ENCODE measurements at places on chromosomes 5 and 9. TPM values are rescaled to one million over a fixed set of nuclear protein-coding genes. Genes with fewer than 3 reads are reported as not detected.

Gene FGF18
- not detected for total RNA-seq

Gene SLC34A1
- total RNA-seq = 0.63 TPM

DNA sequence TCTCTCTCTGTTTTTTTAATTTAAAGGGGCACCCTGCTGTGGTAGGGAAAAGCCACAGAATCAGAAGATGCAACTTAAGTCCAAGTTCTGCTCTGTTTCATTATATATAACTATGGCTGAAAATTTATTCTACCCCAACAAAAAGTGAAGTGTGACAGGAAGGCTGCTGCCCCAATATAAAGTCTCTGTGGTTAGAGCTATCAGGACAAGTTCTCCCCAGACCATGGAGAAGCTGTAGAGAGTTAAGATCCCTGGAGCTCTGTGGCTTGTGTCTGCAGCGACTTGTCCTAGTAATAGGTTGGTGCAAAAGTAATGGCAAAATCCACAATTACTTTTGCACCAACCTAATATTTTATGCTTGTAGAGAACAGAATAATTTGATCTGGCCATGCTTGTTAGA, 250.9 kb downstream of the PSAT1 start:
- DNase-seq = no peak

GRCh38 chr5:151413800-151414199, 33.6 kb upstream of the SLC36A1 start:
- no peak for DNase-seq

DNA sequence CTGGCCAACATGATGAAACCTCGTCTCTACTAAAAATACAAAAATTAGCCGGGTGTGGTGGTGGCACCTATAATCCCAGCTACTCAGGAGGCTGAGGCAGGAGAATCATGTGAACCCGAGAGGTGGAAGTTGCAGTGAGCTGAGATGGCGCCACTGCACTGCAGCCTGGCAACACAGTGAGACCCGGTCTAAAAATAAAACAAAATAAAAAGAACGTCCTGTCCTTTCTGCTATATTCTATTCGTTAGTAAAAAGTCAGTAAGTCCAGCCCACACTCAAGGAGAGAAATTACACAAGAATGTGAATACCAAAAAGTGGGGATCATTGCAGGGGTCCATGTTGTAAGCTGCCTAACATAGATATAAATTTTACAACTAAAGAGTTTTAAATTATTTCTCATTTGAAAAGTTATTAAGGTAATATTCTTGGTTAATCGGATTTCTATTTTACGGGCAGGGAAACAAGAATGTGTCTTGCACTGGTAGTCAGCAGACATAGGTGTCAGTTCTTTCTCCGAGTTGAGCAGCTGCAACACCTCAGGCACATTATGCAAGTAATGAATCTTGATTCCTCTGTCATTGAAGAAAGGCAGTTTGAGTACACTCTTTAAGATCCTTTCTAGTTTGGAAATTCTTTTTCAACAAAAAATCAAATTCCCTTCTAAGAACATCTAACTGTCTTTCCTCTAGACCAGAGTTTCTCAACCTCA, 24.5 kb downstream of the NMUR2 start:
- DNase-seq = no peak

DNA sequence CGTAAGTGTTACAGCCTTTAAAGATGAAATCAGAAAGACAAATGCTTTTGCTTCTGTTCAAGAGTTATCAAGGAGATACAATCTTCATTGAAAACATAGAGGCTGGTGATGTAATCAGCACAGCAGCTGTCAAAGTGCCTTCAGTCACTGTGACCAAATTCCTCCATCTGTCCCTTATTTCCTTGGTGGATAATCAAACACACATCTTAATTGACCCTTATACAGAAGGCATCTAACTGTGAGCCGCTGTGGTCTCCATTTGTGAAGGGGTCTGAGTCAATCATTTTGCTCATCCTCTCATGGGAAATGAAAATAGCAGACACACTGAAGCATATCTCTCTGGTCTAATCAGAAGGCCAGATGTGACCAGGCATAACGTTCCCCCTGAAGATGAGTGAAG, 130.1 kb upstream of the TLR4 start:
- DNase-seq = no peak

- DNase-seq = no peak
These were observed 330.4 kb upstream of the EDIL3 start for GRCh38 chr5:84715091-84715490.

DNA sequence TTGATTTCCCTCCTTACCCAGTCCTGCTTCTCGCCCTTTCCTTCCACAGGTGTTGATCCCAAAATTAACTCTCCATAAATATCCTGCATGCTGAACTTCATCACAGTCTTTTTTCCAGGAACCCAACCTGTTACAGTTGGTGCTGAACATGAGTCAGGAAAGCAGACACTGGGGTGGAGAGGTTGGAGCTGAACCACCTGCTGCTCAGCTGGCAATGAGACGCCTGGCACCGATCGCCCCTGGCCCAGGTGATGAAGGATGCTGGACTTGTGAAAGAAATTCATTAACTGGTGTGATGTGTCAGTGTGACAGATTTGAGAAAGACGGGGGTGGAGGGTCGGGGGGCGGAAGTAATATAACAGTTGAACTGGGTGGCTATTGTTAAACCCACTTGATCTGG, 30.6 kb downstream of the CPLX2 start:
- no peak for DNase-seq

- DNase-seq = no peak
These were observed 77.6 kb upstream of the SEMA6A start for GRCh38 chr5:116652196-116652729.

DNA sequence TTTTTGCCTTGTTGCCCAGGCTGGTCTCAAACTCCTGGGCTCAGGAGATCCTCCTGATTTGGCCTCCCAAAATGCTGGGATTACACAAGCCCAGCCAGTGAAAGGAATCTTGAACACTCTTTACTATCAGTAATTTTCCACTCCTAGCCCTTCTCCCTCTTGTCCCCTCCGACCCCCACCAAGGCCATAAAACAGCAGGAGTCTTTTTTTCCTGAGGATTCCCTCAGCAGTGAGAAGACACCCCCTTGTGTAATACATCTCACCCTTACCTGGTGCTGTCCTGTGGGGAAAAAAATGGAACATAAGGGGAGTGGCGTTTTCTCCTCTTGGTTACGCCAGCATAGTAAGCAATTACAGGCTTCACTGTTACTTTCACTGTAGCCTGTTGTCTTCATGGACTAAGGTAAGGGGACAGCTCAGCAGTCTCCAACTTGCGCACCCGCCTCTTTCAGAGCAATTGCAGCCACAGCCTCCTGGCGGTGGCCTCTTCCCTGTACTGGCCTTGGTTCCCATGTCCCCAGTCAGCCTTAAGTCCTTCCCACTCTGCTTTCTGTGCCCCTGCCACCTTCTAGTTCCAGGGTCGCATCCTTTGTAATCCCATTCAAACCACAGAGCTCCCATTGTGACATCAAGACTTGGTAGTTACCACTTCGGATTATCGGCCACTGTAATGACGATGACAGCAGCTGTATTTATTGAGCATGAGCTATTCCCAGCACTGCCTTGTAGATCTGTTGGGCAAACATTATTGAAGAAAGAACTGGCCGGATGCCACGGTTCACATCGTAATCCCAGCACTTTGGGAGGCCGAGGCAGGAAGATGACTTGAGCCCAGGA, 10.0 kb downstream of the NAIF1 start:
- no peak for DNase-seq

Measured in OCI-LY7 (cell line).